Esophagus mucosa (tissue), 1 donor: ENCODE measurements at places on chromosomes 13 and 19. TPM values are rescaled to one million over a fixed set of nuclear protein-coding genes. Genes with fewer than 3 reads are reported as not detected.

The LILRB3 gene
- 0.72 TPM for total RNA-seq

The MIR17HG gene
- 3.5 TPM for total RNA-seq

GRCh38 chr13:39586151-39586550 is 16.8 kb downstream of the LHFPL6 start:
- no peak for ATAC-seq

- ATAC-seq, result no peak
Measured at GRCh38 chr13:111265701-111266035, 54.8 kb upstream of the TEX29 start.

DNA sequence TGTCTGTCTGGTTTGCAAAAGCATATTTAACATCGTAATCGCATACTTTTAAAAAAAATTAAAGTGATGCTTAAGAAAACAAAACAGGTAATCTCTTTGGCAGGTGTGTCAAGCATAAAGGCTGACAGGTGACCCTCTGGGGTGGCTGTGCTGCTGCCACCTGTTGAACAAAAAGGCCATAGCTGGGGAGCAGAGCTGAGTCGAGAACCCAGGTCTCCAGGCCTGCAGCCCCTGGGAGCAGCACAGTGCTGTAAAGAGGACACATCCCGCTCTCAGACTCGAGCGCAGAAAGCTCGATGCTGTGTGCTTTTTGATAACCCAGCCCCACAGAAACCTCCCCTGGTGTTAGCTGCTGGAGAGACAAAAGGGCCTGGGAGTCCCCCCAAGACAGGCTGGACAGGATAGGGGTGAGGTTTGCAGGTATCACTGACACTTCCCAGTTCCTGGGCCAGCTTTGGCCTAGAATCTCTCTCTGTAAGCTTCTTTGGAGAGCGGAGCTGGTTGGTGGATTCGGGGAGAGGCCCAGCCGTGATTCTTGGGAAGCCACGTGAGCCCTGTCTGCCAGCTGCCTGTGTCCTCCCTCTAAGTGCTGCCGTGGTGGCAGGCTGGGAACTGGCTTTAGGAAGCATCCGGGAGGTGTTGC is 66.9 kb downstream of the C13orf42 start:
- no peak for ATAC-seq
